ENCODE measurements at places on chromosomes 12 and 14. TPM values are rescaled to one million over a fixed set of nuclear protein-coding genes. Genes with fewer than 3 reads are reported as not detected.

MMP19 gene
- polyA plus RNA-seq = not detected

CHST11 gene
- 114 TPM for polyA plus RNA-seq

KRT78 gene
- polyA plus RNA-seq = not detected

KRT79 gene
- polyA plus RNA-seq = not detected

ABHD12B gene
- not detected for polyA plus RNA-seq

LRRC10 gene
- polyA plus RNA-seq = not detected

MGP gene
- not detected for polyA plus RNA-seq

CIROP gene
- not detected for polyA plus RNA-seq
